ENCODE measurements at places on chromosomes 6 and 20. TPM values are rescaled to one million over a fixed set of nuclear protein-coding genes. Genes with fewer than 3 reads are reported as not detected.

CALHM4 gene
- not detected for total RNA-seq

MARCKS gene
- total RNA-seq = 298 TPM

SYCP2 gene
- 5.3 TPM for total RNA-seq

HLA-DRA gene
- 2.2 TPM for total RNA-seq

NRSN1 gene
- total RNA-seq = 31.6 TPM

ECT2L gene
- total RNA-seq = 0.31 TPM

NEURL2 gene
- 6.9 TPM for total RNA-seq

HUS1B gene
- total RNA-seq = 8.8 TPM

XRN2 gene
- 77.6 TPM for total RNA-seq

MCM8 gene
- 5.9 TPM for total RNA-seq

TAF4 gene
- 23.5 TPM for total RNA-seq

RSPH3 gene
- total RNA-seq = 10.3 TPM

PI16 gene
- total RNA-seq = not detected

HLA-DOA gene
- total RNA-seq = 0.31 TPM

WFDC12 gene
- total RNA-seq = not detected

BAG2 gene
- 2.8 TPM for total RNA-seq

PLAGL2 gene
- total RNA-seq = 2.8 TPM

CST5 gene
- total RNA-seq = not detected

MAFB gene
- 9.4 TPM for total RNA-seq

GPX5 gene
- total RNA-seq = not detected

GNAS-AS1 gene
- total RNA-seq = 2.5 TPM

PRKN gene
- 13.8 TPM for total RNA-seq

TPBG gene
- 2.2 TPM for total RNA-seq

GGTLC1 gene
- not detected for total RNA-seq

LTA gene
- total RNA-seq = not detected

CD93 gene
- total RNA-seq = 10.3 TPM

GSS gene
- 41.9 TPM for total RNA-seq

ZNF334 gene
- 37.6 TPM for total RNA-seq

HEY2 gene
- 1.3 TPM for total RNA-seq

HSD17B8 gene
- 4.4 TPM for total RNA-seq

FAM229B gene
- total RNA-seq = 24.1 TPM

SDCBP2 gene
- 2.8 TPM for total RNA-seq

PTK6 gene
- not detected for total RNA-seq

LRRN4 gene
- total RNA-seq = not detected

ZC3H12D gene
- 0.31 TPM for total RNA-seq

SULF2 gene
- 21.3 TPM for total RNA-seq

TSBP1 gene
- total RNA-seq = not detected

NMBR gene
- total RNA-seq = 6.6 TPM

THBD gene
- 0.63 TPM for total RNA-seq

MYLK4 gene
- total RNA-seq = under 0.01 TPM

GPLD1 gene
- total RNA-seq = 19.7 TPM

TFAP2D gene
- not detected for total RNA-seq

TUBB2A gene
- total RNA-seq = 1,279 TPM

PPP1R3G gene
- 1.3 TPM for total RNA-seq

VSX1 gene
- total RNA-seq = not detected

IL17F gene
- not detected for total RNA-seq

RGS19 gene
- total RNA-seq = 7.2 TPM

LAMA2 gene
- 7.2 TPM for total RNA-seq

FILIP1 gene
- 2.2 TPM for total RNA-seq

BACH2 gene
- total RNA-seq = 106 TPM

SEMG1 gene
- total RNA-seq = not detected

METTL24 gene
- total RNA-seq = 1.6 TPM

KCNG1 gene
- 27.5 TPM for total RNA-seq

GABRR1 gene
- not detected for total RNA-seq

SLC32A1 gene
- total RNA-seq = 7.2 TPM
